ENCODE measurements at places on chromosomes 5 and 9.

DNA sequence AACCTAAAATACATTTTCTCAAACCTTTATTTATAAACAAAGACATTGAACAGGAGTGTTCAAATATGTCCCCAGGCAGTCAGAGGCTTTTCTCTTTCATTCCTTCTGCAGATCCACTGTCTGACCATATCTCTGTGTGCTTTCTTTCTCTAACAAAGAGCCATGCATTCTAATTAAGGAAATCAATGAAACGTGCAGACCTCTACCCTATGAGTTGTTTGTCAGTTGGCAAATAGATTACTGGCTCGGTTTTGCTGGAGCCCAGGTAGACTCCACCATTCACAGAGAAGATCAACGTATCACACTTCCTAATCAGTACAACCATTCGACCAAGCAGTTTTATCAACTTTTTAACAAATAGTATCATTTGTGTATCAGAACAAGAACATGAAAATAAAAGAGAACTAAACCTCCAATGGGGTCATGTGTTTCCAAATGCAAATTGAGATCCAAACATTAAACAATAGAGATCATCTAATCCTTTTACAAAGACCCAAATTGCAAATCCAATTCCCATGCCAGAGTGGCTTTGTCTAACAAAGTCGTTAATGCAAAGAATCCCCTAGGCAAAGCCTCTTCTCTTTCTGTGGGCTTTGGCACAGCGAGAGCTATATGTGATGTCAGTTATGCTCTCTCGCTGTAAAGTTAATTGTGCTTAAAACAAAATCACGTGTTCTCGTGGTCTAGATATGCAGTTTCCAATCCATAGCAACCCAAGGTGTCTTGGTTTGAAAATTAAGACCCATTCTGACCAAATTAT lies 16.8 kb downstream of the KLF4 start:
- no peak for DNase-seq

DNA sequence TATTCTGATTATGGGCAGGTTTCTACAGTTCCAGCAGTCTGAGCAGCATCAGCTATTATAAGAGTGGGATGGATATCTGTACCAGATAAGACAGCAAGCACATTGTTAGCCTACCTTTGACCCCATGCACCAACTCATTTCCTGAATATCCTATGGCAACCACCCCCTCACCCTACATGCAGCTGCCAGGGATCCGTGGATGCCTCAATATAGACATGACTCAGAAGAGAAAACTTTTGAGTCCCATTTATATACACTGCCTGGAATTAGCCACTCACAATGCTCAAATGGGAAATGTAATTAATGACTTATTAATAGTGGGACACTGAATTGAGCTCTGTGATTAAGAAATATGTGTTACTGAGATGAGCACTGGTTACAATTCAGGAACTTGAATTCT lies 124.4 kb downstream of the SSBP2 start:
- DNase-seq: no peak

DNA sequence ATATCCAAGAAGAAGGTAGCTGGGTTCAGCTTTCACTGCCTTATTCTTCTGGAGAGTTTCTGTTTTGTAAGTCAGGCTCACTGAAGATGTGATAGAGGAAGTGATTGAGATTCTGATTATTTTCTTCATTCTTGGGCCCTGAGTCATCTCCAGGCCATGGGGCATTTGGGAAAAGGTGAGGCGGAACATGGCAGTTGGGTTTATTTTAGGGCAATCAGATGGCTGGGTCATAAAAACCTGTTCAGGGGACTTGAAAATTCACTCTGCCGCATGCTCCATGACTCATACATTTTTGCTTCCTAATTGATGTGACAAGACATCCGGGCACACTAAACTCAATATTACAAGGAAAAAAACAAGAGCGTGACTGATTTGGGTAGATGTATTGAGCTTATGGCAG lies 265.7 kb upstream of the KLF4 start:
- no peak for DNase-seq

GRCh38 chr9:134611046-134611445 lies 30.6 kb upstream of the COL5A1 start:
- DNase-seq: no peak

- peak; percentile 65 for DNase-seq
These were observed 738 bp downstream of the FSTL4 start for GRCh38 chr5:133611357-133612248.

- DNase-seq: no peak
These were observed at the start of gene PTPRD for GRCh38 chr9:10612641-10613398. Gene PTPRD, minus strand, starts transcription at chr9:10613002.

GRCh38 chr9:95770653-95771131 lies 104.8 kb upstream of the ERCC6L2 start:
- DNase-seq: no peak

DNA sequence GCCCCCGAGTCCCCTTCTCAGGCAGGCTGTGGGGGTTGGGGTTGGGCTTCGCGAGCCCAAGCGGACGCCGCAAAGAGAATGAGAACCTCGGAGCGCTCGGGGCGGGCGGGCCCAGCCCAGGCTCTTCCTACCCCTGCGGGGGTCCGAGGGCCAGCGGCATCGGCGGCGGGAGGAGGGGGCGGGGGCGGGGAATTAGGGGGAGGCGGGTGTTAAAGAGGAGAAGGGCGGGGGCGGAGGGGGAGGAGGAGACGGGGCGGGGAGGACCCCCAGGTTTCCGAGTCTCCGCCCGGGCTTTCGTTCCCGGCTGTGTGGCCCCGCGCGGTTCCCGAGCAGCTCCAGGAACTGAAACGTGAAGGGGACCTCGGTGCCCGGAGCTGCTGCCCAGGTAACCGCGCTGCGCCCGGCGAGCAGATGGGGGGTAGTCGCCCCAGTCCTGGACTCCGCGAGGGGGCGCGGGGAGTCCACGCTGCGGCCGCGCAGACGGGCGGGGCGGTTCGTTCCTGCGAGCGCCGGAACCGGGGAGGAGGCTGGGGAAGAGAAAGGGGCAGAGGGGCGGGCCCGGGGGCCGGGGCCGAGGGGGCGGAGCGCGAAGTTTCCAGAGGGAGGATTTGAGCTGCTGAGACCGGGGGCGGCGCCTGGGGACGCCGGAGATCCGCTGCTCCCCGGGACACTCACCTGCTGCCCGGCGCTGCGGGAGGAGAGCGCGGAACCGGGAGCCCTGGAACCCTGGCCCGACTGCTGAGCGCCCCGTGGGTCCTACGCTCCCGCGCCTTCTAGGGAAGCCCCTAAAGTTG lies 38.4 kb upstream of the PLEKHG4B start:
- no peak for DNase-seq

- no peak for DNase-seq
These were observed 58.8 kb downstream of the GARNL3 start for GRCh38 chr9:127323393-127323792.

DNA sequence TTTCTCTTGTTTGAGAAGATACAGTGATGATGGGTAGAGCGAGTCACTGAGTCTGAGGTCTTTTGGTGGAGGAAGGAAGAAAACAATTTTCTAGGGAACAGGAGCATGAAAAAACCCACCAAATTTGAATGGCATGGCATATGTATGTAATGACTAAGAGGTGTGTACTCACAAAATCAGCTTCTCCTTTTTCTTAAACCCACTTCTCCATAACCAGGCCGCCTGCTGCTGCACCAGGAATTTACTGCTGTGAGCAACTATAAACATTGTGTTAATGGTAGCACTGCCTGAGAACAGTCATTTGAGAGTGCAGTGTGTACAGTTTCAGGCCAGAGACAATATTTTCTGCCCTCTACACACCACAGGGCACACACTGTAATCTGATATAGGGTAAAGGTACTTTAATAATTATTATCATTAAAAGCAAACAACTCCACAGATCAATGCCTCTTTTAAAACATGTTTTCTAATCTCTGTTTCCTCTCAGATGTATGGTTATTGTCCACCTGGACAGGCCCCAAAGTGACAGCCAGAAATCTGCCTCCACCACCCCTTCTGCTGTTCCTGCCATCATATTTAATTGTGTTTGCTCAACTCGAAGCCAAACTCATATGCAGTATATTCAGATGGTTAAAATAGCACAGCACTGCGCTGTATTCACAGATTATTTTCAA lies 241.6 kb downstream of the KIAA0825 start:
- peak; percentile 3 for DNase-seq

- DNase-seq: no peak
These were observed 7.3 kb downstream of the PAPPA start for GRCh38 chr9:116160676-116161571.

DNA sequence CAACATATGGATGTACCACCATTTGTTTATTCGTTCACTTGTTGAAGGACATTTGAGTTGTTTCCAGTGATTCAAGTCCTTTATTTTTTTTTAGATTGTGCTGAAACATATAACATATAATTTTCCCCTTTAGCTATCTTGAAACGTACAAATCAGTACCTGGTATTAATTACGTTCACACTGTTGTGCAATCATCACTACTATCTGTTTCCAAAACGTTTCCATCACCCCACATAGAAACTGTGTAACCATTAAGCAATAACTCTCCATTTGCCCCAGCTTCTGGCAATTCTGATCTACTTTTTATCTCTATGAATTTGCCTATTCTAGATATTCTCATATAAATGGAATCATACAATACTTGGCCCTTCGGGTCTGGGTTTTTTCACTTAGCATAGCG lies 116.0 kb downstream of the FGF1 start:
- no peak for DNase-seq

Data from C1 segment of cervical spinal cord (tissue), 14 donors.